ENCODE measurements at places on chromosomes 5 and 9. TPM values are rescaled to one million over a fixed set of nuclear protein-coding genes. Genes with fewer than 3 reads are reported as not detected.

The TSSK1B gene
- 0.78 TPM for total RNA-seq

The ABO gene
- total RNA-seq: 2.0 TPM

The SURF6 gene
- total RNA-seq: 22.8 TPM

The PCDHB5 gene
- 6.8 TPM for total RNA-seq

The FCHO2 gene
- 30.5 TPM for total RNA-seq

The C7 gene
- total RNA-seq: 18.2 TPM

The GABRA1 gene
- not detected for total RNA-seq

The PCDHGC5 gene
- 2.6 TPM for total RNA-seq

DNA sequence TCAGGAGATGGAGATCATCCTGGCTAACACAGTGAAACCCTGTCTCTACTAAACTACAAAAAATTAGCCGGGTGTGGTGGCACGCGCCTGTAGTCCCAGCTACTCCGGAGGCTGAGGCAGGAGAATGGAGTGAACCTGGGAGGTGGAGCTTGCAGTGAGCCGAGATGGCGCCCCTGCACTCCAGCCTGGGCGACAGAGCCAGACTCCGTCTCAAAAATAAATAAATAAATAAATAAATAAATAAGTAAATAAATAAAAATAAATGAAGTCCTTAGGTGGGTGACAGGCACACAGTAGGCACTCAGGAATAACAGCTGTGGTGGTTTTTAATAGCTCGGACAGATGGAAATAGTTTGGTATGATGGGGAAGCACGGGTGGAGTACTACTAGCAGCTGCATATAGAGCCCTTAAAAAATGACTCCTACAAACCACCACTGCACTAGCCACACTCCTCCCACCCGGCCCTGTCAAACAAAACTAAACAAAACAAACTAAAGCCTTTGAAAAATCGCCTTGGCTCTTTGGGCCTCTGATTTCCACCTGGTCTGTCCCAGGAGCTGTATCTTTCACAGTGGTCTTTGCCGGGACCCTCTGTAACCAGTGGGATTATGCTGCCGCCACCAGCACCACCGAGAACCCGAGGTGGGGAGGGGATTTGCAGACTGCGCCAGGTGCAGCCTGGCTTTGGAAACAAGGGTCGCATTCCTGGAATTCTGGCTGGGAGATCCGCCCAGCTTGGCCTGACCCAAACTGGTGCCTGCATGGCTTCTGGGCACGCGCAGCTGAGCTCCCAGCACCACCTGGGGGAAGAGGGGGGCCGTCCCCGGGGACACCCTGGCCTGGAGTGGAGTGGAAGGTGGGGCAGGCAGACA, 5.1 kb upstream of the WDR5 start:
- DNase-seq: no peak

DNA sequence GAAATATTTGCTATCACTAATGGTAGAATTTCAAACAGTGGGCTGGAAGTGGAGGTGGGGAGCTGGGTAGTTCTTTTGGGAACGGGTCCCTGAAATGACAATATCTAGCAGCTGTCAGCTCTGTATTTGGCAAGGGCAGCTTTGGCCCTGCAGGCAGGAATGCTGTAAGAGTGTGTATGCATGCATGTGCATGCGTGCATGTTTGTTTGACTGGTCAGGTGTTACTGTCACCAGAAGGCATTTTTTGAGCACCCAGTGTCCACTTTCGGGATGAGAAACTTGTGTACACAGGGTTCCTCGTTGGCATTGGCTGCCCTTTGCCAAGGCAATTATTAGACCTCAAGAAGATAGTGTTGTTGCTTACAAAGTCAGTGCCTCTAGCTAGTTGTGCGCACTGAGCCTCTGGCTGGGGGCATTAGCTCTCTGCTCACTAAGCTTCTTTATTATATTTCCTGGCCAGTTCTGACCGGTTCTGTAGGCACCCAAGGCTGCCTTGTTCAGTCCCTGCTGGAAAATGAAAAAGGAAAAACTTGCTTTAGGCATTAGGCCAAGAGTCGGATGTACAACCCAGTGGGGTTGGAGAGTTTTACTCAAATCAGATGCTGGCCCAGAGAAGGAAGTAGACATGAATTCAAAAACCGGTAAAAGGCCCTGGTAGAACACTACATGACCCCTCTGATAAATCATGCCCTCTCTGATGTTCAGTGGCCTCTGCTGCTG, 2.0 kb downstream of the CYFIP2 start:
- DNase-seq: no peak

DNA sequence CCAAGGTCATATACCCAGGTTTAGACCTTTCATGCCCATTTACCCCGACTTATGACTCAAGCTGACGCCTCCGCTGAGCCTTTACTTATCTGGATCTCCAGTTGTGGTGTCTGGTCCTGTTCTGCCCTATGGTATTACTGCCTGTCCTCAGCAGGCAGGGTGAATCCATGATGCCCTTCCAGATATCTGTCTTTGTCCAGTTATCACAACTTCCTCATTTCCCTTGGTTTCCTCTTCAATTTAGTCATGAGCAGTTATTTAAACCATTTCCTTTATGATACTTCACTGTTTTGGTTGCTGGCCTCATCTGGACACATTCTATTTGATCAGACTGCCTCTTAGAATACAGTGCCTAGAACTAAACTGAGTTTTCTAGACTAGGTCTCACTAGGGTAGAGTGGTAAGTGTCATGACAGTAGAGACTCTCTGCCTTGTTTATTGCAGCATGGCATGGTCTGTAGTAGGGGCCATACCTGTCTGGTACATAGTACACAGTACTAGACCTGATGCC, 93.3 kb downstream of the MELK start:
- DNase-seq: no peak

DNA sequence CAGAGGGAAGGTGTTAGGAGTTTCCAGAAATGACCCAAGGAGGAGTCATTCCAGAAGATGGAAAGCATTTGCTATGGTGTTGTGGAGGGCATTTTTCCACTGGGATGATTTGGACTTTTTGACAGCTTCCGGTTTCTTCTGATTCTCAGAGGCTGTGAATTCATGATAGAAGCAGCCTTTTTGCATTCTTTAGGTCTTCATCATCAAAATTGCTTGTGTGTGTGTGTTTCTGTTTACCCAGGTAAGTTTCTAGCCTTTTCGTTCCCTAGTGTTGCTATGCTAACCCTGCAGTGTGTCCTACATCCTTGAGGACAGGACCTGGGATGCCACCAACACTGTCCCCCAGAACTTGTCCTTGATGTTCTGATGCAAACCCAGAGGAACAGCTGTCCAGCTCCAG, 19.6 kb downstream of the IRX1 start:
- no peak for DNase-seq

DNA sequence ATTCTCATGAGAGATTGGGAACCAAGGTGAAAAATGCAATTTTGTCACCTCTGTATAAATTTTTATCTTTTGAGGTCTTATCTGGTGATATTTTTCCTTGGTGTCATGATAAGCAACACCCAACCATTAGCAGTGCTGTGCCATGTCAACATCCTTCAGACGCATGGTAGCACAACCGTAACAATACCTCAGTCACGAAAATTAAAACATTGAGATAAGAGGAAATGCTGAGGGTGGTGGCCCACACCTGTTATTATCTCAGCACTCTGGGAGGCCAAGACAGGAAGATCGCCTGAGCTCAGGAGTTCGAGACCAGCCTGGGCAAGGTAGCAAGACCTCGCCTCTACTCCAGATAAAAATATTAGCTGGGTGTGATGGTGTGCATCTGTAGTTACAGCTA, 32.7 kb downstream of the SLC46A2 start:
- no peak for DNase-seq

- no peak for DNase-seq
These were observed 118.2 kb upstream of the SLC44A1 start for GRCh38 chr9:105126226-105126625.

GRCh38 chr9:112861155-112861554, 29.5 kb downstream of the SLC46A2 start:
- DNase-seq: no peak

- no peak for DNase-seq
These were observed 14.8 kb upstream of the FSTL4 start for GRCh38 chr5:133627180-133627579.

GRCh38 chr9:131735238-131736128, 4.4 kb downstream of the RAPGEF1 start:
- DNase-seq: no peak

DNA sequence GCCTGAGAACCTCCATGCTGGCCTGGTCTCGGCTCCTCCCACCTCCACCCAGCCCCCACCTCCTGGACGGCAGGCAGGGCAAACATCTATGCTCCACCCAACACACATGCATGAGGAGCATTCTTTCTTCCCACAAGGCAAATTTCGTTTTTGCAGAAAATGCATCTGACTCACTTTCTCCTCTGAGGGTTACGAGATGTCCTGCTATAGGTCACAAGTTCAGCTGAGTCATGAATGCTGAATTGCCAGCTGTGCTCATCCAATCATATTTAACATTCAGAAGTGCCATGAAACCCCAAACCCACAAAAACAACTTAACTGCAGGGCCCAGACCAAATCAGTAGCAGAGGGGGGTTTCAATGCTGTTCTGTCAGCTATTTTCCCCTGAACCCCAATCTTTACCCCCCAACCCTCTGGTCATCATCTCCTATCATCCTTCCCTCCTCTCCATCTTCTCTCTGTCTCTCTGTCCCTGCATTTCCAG, 39.0 kb upstream of the OSMR start:
- DNase-seq: no peak

- no peak for DNase-seq
These were observed 165.9 kb downstream of the MTRR start for GRCh38 chr5:8034852-8035251.

GRCh38 chr9:4012441-4012840, 287.4 kb downstream of the GLIS3 start:
- DNase-seq: no peak

DNA sequence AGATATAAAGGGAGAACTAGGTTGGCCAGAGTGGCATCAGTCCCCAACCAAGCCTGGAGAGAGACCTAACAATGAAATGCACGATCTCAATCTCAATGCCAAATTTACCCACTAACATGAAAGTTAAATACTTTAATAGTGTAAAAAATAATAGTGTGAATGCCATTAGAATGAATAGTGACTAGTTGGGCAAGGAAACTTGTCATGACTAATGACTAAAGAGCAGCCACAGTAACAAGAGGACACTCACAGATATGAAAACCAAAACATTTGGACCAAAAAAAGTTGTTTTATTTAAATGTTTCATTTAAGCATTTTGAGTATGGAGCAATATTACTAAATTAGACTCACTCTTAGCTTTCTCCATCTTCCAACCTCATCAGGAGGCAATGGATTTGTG, 1853.8 kb downstream of the EFNA5 start:
- DNase-seq: no peak

- DNase-seq: no peak
These were observed 31.2 kb upstream of the DTWD2 start for GRCh38 chr5:119019501-119019900.

All from mesothelial cell of epicardium (in vitro differentiated cells).